HFFc6 (cell line): ENCODE measurements at places on chromosomes 6 and 20.

- no peak for DNase-seq
These were observed 248.5 kb downstream of the THBS2 start for GRCh38 chr6:169005166-169005565.

DNA sequence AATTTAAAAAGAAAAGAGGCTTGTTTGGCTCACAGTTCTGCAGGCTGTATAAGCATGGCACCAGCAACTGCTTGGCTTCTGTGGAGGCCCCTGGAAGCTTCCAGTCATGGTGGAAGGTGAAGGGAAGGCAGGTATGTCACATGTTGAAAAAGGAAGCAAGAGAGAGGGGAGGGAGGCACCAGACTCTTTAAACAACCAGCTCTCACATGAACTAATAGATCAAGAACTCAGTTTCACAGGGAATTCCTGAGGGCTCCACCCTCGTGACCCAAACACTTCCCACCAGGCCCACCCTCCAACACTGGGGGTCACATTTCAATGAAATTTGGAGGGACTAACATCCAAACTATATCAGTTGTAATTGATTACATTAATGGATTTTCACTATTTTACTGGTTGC lies 127.9 kb upstream of the MLIP start:
- DNase-seq = no peak

DNA sequence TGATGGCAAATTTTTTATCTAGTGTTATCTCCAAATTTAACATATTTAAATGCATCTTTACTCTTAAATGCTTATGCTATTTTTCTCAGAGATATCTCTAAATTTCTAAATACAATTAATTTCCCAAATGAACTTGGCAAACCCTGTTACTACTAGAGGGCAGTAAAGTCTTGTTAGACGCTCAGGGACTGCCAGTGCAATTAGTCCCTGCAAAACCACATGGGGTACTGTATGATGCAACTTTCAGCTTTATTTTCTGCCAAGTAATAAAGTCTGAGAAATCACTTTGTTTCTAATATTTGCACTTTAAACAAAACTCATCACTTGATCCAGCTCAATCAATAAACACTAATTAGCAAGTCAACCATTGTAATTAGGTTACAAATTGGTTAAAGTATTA lies 76.0 kb upstream of the ADGRB3 start:
- DNase-seq = no peak

- DNase-seq = no peak
These were observed 71.9 kb upstream of the MLN start for GRCh38 chr6:33875696-33876095.

DNA sequence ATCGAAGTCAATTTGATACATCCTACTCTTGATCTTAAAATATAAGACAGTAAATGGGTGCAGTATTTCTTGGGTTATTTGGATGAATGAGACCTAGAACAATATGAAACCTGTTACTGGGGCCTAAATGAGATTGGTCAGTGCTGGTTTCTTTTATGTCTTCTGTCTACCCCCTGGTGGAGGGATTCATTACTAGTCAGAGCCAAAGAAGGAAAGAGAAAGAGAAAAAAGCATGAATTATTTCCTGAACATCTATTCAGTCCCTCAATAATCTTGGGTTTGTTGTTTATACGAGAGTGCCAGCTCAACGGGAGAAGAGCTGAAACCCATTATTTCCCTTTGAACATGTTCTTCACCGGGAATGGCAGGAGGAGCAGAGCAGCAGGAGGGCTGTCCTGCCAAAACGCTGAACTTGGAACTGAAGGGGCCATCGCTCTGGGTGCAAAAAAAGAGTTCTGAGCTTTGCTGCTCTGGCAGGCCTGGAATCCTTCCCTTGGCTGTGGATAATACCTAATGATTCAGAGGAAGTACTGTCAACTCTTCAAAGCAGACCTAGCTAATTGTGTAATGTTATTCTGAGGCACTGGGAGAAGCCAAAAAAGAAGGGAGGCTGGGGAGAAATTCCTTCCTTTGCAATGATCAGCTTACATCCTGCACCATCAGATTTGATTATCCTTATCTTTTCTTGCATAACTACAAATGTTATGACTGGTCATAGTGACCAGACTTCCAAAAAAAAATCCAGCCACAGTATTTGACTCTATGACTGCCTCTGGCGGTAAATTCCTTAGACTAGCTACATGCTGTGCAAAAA lies 72.0 kb downstream of the BLOC1S5 start:
- peak; percentile 87 for DNase-seq

- no peak for DNase-seq
These were observed 202.6 kb downstream of the TRDN start for GRCh38 chr6:123434186-123434585.
